AG10803 (cell line): ENCODE measurements at places on chromosomes 13 and 19.

GRCh38 chr19:4352701-4353121 lies 9.3 kb downstream of the MPND start:
- DNase-seq: peak; percentile 64

- DNase-seq: no peak
These were observed 392 bp upstream of the ZNF548 start for GRCh38 chr19:57389194-57389729.

GRCh38 chr19:6712231-6712630 lies 8.2 kb downstream of the C3 start:
- no peak for DNase-seq

- peak; percentile 18 for DNase-seq
These were observed 213.8 kb downstream of the KCTD12 start for GRCh38 chr13:76672420-76672819.

DNA sequence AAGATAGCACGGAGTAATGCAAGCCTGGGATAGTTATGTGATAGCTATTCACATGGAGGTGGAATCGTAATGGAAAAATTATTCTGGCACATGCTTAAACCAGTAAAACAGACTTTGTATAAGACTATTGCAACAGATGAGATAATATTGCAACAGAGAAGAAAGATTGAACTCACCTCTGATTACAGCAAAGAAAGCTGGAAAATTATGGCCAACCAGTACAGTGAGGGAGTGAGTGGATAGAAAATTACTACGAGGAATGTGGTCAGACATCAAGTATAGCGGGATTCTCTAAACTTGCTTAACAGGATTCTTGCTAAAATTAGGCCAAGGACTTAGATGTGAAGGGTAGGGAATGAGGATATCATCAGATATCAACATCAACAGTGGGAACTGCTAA lies 397.6 kb upstream of the KLHL1 start:
- no peak for DNase-seq

DNA sequence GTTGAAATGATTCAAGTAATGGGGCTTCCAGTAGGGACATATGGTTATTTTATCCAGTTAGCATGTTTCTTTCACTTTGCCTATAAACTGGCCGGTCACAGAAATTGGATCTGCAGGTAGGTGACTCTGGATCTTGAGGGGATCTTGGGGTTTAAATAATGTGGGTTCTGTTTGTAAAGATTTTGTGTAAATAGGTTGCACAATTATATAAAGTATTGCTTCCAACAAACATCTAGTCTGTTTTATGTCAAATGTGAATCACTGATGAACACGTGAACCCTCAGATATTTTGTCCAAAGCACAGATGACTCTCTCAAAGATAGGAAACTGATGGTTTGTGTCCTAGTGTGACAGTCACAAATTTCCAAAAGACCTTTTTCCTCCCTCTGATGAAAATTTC lies 98.4 kb downstream of the ZIC5 start:
- DNase-seq: no peak

- DNase-seq: peak; percentile 32
These were observed 1.6 kb upstream of the SLC7A10 start for GRCh38 chr19:33227242-33227650.

DNA sequence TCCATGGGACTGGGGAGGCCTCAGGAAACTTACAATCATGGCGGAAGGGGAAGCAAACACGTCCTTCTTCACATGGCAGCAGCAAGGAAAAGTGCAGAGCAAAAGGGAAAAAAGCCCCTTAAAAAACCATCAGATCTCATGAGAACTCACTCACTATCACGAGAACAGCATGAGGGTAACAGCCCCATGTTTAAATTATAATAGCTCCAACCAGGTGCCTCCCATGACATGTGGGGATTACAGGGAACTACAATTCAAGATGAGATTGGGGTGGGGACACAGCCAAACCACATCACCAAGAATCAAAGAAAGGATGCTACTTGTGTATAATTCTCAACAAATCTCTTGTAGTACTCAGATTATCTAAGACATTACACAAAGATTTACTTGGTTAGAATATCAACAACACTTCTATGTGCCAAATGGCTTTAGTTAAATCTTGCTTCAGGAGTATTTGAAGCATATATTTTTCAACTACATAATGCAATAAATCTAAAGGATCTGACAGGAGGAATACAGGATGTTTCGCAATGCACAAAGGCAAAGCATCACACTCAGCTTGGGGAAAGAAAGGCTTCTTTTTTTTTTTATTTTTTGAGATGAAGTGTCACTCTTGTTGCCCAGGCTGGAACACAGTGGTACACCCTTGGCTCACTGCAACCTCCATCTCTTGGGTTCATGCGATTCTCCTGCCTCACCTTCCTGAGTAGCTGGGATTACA lies 180.0 kb downstream of the LHFPL6 start:
- DNase-seq: peak; percentile 26
